ENCODE measurements at places on chromosomes 7 and 10.

DNA sequence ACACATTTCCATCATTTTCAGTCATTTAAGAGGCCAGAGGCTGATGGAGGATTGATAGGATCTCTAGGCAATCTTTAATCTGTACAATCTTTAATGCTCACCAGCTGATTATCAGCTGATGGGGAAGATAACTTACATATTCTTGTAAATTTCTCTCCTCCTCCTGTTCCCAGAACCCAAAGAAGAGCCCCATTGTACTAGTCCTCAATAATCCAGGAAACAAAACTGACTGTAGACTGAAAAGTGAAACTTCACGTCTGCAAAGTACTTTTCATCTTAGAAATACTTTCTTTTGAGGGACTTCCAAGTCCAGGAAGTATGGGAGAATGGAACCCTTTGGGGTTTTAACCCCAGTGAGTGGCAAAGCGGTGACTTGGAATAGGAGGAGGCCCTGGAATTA, 283.3 kb downstream of the FRMD4A start:
- DNase-seq, result no peak

GRCh38 chr7:46454816-46455215, 533.7 kb upstream of the IGFBP3 start:
- no peak for DNase-seq

DNA sequence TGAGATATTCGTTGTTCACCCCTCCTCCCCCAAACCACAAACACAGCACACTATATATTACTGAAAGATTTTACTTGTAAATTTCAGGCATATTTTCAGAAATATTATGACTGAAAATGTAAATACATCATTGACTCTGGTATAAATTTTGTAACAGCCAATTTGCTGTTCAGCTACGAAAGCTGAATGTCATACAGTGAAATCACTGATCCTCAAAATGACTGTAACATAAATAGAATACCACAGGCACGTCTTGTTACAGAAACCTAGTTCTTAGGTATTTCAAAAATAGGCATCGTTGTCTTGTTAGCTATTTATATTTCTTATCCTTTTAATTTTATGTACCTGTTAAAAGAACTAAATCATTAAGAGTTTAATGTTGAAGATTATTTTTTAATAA, 15.1 kb downstream of the TRUB1 start:
- no peak for DNase-seq

DNA sequence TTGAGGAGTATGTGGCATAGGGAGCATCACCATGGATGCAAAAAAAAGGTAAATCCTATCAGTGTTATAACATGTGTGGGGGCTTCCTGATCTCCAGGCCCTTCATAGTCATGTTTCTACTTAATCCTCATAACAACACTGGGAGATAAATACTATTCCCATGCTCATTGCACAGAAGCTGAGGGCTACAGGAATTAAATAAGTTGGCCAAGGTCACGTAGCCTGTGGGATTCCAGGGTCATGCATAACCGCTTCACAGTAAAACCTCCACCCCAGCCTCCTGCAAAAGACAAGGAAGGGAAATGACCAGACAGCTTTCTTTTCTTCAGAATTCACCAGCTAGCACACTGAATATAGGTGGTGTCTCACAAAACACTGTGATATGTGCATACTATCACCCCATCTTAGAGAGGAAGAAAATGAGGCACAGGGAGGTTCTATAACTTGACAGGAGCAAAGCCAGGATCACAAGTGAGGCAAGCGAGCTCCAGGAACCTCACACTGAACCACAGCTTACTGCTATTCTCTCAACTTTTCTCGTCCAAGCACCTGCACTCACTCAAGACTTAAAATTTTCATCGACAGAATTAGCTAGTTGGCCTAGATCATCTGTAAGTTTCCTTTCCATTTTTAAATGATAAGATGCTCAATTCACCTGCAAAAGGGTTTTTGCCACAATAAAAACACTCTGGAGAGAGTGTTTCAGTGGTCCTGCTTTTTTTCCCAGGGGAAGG, 13.4 kb downstream of the JAZF1 start:
- DNase-seq, result no peak

GRCh38 chr10:49090189-49090575, 25.1 kb downstream of the VSTM4 start:
- no peak for DNase-seq

Measured in NCI-H526 (cell line).